ENCODE measurements at places on chromosomes 1 and 21. TPM values are rescaled to one million over a fixed set of nuclear protein-coding genes. Genes with fewer than 3 reads are reported as not detected.

DNA sequence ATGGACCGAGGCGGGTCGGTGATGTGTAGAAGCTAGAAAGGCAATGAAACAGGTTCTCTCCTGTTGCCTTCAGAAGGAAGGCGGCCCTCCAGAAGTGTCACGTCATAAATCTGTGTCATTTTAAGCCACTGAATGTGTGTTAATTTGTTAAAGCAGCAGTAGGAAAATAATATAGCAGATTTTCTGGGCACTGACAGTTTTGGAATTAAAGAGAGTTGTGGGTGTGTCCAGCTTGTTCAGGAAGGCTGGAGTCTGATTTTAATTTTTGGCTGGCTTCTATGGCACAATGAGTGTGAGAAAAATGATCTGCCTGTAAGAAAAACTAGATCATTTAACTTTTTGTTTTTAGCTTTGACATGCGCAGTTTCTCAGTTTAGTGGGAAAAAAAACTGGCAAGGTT is 177.3 kb downstream of the EDEM3 start:
- peaks cover 5% of the 10 kb centered on the region for H3K27me3 ChIP-seq
- H3K4me1 ChIP-seq, result no peaks in the 10 kb centered on the region
- H3K36me3 ChIP-seq, result no peaks in the 10 kb centered on the region
- no peak overlapping the region for H3K27ac ChIP-seq
- no peak for DNase-seq
- no peak overlapping the region for H3K4me3 ChIP-seq

DNA sequence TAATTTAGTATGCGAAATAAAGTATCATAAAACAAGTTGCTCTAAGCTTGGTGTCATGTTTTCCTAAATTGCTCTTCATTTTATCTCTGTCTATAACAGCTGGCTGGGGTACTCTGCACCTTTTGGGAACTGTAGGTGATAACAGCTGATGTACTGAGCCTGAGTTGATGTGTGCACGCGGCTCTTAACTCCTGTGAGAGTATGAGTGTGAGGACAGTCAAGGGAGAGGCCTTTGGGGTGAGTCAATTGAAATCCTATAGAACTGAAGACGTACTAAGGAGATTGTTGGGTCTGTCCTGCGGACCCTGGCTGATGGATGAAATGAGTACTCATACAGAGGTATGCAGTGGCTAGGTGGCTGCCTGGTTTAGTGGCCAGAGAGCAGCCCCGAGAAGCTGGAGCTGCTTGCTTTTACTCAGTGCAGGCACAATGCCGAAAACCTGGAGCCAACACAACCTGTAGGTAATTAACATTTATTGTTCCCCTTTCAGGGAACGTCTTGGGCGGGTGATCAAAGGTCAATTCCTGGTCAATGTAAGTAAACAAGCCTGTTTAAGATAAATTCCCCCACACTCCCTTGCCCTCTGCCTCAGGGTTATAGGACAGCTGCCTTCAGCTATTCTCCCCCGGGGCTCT is 188.5 kb downstream of the PRDM2 start:
- no peak overlapping the region for H3K4me3 ChIP-seq
- H3K4me1 ChIP-seq, result no peaks in the 10 kb centered on the region
- DNase-seq, result no peak
- peaks cover 30% of the 10 kb centered on the region for H3K27me3 ChIP-seq

SHISA4 gene
- 0.81 TPM for total RNA-seq

GRCh38 chr1:40648928-40649591 is 16.4 kb downstream of the RIMS3 start:
- H3K27ac ChIP-seq, result no peak overlapping the region
- no peak overlapping the region for H3K4me3 ChIP-seq
- H3K27me3 ChIP-seq, result no peaks in the 10 kb centered on the region
- DNase-seq, result no peak
- H3K4me1 ChIP-seq, result no peaks in the 10 kb centered on the region
